Stimulated activated CD8-positive, alpha-beta memory T cell treated with anti-CD3 and anti-CD28 coated beads, Interleukin-4, amount 100 ng/mL, for 48 hours (primary cell): ENCODE measurements at places on chromosomes 6 and 20.

DNA sequence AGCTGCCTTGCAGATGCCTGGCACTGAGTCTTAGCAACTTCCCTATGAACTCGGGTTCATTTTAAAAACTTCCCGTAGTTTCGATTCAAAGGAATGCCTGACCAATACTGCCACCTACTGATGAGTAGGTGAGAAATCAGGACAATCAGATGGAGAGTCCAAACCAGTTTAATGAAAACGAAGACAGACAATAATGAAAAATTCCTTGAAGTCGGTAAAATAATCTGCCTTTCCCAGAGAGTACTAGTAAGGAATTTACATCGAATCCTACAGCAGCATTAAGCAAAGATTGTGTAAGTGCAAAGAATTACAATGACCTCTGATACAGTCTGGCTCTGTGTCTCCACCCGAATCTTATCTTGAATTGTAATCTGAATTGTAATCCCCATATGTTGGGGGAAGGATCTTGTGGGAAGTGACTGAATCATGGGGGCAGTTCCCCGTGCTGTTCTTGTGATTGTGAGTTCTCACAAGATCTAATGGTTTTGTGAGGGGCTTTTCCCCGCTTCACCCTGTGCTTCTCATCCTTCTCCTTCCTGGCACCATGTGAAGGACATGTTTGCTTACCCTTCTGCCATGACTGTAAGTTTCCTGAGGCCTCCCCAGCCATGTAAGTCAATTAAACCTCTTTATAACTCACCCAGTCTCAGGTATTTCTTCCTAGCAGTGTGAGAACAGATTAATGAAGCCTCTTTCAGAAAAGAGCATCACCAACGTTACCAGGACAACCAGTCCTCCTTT is 134.4 kb downstream of the ARHGAP18 start:
- DNase-seq, result no peak

- no peak for DNase-seq
Measured at GRCh38 chr6:66986940-66987339, 1279.9 kb upstream of the EYS start.

DNA sequence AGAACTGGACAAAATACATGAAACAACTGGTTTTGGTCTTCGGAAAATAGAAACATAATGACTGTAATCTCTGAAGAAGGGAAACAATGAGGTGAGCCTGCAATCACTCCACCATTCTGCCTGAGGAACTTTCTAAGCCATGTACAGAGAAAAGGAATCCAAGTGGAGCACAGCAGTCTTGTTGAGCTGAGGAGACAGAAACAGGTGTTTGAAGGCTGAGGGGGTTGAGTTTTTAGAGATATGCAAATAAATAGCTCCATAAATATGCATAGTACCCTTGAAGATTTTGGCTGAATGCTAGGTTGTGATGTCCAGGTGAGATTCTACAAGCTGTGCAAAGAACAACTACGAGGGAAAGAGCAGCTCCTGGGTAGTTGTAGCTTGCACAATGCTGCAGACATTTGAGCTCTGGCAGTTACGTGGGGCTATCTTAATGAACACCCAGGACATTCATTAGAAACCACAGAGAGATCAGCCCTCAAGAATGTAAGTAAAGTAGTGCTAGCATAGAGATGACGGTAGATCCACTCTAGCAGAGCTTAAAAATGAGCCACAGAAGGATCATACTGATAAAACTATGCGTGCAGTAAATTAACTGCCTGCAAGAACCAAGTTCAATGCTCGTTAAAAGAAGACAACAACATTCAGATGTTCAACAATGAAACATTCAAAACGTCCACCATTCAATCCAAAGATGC is 24.3 kb downstream of the TUBB2B start:
- DNase-seq, result no peak

GRCh38 chr6:13413900-13414555 is 73.4 kb downstream of the GFOD1 start:
- no peak for DNase-seq

- no peak for DNase-seq
Measured at GRCh38 chr20:9319687-9320384, 194.6 kb upstream of the LAMP5 start.

DNA sequence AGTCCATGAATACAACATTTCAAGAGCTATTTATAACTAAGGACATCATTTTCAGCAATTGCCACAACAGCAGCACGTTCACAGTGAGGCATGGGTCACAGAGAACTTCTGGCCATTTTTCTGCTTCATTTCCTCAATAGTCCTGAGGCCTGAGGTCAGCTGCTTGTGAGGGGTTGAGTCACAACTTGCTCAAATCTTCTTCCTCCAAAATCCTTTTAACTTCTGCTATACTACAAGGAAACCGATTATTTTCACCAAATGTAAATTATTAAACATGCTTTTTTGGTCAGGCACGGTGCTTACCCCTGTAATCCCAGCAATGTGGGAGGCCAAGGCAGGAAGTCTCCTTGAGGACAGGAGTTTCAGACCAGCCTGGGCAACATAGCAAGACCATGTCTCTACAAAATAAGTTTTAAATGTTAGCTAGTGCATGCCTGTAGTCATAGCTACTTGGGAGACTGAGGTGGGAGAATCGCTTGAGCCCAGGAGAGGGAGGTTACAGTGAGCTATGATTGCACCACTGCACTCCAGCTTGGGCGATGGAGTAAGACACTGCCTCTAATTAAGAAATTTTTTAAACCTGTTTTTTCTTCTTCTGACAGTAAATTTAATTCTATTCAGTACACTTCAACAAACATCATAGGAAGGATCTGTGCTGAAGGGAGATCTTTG is 11.1 kb upstream of the SLC16A10 start:
- no peak for DNase-seq

GRCh38 chr6:55469951-55470366 is 109.0 kb downstream of the HMGCLL1 start:
- DNase-seq, result no peak

DNA sequence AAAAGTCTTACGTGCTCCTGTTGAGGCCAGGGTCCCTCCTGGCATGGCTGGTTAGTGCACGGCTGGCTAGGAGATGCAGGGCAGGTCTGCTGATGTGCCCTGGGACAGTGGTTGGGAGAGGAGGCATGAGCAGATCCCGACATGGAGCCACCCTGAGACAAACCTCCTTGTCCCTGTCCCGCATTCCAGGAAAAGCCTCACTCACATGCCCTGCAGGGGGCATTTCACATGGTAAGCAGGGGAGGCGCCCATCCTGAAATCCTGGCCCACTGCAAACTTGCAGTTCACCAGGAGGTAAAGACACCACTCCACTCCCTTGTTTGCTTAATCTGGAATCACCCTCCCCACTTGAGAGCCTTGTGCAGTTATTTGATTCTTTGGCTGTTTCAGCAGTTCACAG is 116.7 kb upstream of the SLC24A3 start:
- no peak for DNase-seq

GRCh38 chr6:18121580-18122127 is 823 bp downstream of the NHLRC1 start:
- no peak for DNase-seq

DNA sequence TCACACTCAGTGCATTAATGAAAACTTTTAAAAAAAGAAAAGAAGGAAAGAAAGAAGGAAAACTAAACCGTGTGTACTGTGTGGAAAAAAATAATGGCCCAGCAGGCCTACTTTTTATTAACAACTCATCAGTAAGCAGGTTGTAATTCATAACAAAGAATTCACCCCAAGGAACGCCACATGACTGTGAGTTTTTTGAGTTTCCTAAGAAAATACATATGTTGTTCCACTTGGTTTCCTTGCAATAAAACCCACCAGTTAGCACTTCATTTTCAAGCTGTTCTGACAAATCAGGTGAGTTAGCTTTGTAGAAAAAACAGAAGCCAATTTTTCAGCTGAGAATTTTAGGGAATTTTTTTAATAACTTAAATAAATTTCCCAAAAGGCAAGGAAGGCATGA is 259.3 kb upstream of the TBX18 start:
- DNase-seq, result no peak

GRCh38 chr6:152749336-152749735 is 1.3 kb upstream of the VIP start:
- DNase-seq, result no peak

DNA sequence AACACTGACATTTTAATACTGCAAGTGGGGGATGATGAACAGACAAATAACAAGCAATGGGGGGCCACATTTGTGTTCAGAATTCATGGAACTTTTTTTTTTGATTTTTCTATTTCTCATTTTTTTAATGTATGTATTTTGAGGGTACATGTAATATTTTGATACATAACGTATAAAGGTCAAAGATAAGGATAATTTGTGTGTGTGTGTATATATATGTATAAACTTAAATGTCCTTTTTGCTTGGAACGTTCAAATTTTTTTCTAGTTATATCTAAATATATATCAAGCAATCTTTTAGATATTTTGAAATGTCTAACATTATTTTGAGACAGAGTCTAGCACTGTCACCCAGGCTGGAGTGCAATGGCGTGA is 12.3 kb upstream of the ZNF311 start:
- DNase-seq, result no peak

GRCh38 chr20:45845452-45845851 is 11.7 kb downstream of the ACOT8 start:
- DNase-seq, result no peak

DNA sequence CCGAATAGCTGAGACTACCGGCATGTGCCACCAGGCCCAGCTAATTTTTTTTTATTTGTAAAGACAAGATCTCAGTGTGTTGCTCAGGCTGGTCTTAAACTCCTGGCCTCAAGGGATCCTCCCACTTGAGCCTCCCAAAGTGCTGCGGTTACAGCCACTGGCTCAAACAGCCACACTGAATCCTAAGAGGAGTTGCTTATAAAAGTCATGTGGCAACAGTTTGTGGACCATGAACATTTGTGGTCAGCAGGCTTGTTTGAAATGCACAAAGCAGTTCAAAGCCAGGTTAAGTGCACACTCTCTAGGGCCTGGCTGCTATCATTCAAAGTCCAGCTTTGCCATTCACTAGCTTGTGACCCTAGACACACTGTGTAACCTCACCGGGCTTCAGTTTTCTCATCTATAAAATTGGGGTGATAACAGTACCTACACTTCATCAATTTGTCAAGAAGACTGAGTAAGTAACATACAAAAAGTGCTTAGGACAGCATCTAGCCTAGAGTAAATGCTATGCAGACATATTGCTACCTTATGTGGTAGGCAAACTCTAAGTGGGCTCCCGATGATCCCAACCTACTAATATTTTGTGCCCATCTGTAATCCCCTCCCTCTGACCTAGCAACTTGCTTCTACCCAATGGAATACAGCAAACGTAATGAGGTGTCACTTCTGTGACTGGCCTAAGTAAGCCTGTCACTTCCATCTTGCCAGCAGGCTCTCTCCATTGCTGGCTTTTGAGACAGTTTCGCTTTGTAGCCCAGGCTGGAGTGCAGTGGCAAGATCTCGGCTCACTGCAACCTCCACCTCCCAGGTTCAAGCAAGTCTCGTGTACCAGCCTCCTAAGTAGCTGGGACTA is 122.9 kb downstream of the ZMYND8 start:
- no peak for DNase-seq

DNA sequence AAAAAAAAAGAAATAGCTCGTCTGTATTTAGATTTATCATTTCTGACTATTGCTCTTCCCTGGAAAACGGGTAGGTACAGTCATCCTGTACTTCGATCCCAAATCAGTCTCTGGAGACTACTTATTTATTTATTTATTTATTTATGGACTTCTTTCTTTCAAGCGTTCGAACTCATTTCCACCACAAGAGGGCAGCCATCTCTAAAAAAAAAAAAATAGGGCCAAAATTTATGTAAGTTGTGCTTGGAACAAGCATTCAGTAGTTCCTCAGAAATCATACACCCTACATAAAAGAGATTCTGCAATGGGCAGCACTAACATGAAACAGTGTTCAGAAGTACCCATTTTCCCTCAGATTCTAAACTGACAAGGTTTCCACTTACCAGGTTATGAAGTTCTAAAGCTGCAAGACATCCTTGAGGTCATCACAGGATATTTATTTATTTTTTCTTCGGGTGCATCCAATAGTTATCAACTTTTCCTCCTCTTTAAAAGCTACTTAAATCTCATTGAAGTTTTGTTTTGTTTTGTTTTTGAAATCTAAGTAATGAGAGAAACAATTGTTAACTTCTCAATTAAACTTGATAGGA is 1.9 kb upstream of the BMP2 start:
- DNase-seq, result no peak

DNA sequence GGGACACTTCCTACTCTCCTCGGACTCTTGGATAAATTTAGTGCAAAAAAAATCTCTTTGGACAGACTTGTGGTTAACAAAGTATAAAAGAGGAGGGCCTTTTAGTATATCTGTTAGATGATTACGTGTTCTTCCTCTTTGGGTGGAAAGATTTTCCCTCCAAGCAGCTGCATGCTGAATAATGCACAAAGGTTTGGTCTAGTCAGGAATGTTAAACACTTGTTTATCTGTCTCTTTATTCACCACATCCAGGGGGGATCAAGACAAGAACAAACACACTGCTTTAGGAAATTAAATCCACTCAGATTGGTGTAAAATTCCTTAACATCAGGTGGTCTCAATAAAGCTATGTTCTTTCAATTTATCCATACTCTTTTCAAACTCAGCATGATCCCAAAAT is 260.9 kb upstream of the CHD6 start:
- no peak for DNase-seq

DNA sequence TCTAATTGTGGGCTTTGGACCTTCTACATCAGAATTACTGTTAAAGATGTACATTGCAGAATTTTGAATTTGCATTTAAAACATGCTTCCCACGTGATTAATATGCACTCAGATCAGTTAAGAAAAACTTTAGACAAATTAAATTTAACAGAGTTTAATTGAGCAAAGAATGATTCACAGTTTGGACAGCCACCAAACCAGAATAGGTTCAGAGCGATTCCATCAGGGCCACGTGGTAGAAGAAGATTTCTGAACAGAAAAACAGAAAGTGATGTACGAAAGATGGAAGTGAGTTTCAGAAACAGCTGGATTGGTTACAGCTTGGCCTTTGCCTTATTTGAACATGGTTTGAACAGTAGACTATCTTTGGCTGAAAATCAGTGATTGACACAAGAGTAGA is 704.2 kb upstream of the MAP3K7 start:
- DNase-seq, result no peak

GRCh38 chr6:80793411-80793810 is 686.9 kb downstream of the BCKDHB start:
- DNase-seq, result no peak

DNA sequence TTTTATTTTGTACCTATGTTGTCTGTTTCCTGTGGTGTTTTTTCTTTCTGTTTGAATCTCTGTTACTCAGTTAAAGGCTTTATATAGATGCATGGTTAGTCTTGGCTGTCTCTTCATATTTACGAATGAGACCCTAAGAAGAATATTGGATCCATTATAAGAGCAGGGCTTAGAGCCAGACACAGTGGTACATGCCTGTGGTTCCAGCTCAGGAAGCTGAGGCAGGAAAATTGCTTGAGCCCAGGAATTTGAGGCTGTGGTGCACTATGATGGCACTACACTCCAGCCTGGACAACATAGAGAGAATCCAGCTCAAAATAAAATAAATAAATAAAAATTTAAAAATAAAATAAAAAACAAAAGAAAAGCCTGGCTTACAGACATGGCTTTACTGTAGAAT is 211.1 kb downstream of the SOD2 start:
- DNase-seq, result no peak

DNA sequence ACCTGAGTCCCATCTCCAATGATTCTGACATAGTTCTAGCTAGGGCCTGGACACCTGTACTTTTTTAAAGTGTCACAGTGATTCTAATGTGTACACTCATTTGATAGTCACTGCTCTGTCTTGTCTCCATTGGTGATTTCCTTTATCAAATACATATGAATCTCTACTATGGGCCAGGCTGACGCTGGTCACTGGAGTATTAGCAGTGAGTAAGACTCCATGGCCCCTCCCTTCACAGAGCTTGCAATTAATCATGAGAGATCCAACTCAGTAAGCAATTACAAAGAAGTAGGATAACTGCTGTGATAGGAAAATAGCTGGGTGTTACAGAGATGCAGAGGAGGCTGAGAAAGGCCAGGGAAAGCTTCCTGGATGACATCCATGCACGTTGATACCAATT is 19.3 kb upstream of the SASH1 start:
- DNase-seq, result no peak
